ENCODE measurements at places on chromosomes 5 and 9. TPM values are rescaled to one million over a fixed set of nuclear protein-coding genes. Genes with fewer than 3 reads are reported as not detected.

Gene PCDHGB7
- 0.21 TPM for polyA plus RNA-seq

Gene FAT2
- not detected for polyA plus RNA-seq

Gene ZBED3
- 0.29 TPM for polyA plus RNA-seq

Gene ARSI
- not detected for polyA plus RNA-seq
